ENCODE measurements at places on chromosomes 1 and 21.

GRCh38 chr1:55535724-55536544 is 320.8 kb upstream of the USP24 start:
- DNase-seq: no peak

- no peak for DNase-seq
Measured at GRCh38 chr1:219650880-219651279, 38.0 kb upstream of the ZC3H11B start.

- no peak for DNase-seq
Measured at GRCh38 chr1:194339471-194339870, 1153.1 kb upstream of the B3GALT2 start.

DNA sequence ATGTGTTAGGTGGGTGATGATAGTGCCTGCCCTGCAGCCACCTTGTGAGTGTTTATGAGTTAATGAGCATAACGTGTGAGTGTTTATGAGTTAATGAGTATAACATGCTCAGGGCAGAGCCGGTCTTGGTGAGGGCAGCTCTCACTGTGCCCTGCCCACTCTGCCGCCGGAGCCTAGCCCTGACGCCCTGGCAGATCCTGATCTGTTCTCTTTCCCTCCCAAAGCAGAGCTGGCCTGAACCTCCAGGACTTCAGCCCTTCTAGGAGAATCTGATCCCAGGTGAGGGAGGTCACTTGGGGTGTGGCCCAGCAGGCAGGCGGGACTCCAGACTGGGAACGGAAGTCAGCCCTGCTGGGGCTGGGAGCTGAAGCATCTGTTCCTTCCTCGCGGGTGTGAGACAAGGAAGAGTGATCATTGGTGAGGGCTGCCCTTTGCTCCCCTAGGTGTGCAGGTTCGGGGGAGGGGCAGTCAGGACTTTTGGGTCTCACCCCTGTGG is 5.7 kb downstream of the FBLIM1 start:
- no peak for DNase-seq

GRCh38 chr1:74145086-74145485 is 52.9 kb downstream of the LRRIQ3 start:
- no peak for DNase-seq

DNA sequence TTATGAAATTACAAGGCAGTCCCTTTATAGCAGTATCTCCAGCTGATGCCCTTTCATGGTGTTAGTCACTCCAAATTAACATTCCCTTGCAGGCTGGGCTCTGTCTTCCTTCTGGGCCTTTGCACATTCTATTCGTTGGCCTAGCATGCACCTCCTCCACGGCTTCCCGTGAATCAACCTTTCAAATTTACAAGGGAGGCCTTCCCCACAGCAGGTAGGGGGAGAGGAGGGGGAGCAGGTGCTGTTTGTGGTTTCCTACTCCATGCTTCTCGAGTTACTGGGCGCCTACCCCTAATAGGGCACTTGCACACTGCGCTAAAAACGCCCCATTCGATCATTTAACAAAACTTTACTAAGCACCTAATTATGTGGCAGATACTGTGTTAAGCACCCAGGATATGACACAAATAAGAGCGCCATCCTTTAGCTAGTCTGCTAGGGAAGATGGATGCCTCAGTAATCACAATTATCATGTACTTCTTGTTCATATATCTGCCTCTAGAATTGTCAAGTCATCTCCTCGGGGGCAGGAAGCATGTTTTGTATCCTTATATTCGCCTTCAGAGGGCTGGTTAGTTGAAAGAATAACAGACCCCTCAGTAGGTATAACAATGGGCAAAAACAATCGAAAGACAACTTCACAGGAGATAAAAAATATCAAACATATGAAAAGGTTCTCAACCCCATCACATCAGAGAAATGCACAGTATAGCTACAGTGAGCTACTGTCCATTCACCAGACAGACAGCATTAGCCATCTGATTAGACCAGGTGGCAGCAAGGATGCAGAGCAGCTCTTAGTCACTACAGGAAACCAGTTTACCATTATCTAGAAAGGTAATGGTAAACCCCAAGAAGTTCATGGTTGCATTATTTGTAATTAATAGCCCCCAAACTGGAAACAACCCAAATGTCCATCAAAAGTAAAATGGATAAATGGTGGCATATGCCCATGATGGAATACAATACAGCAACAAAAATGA is 1.7 kb upstream of the ADAR start:
- peak; percentile 28 for DNase-seq

GRCh38 chr1:206094024-206094423 is 23.2 kb downstream of the AVPR1B start:
- no peak for DNase-seq

DNA sequence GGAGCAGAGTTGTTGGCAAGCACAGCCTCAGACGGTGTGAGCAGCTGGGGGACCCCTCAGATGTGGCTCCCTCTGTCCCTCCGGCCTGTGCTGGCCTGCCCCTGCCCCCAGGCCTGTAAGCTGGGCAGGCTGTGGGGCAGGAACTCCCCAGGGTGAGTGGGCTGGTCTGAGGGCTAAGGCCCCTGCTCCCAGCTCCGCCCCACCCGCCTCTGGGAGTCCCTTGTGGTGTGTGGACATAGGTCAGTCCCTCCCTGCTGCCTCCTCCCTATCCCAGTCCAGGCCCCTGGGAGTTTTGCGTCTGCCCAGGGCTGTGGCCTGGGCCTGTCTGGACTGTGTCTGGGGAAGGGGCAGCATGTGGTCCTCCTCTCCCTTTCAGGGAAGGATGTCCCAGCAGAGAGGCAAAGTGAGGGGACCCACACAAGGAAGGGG is 3.6 kb upstream of the VWA1 start:
- DNase-seq: no peak

GRCh38 chr1:64873576-64873975 is 92.8 kb downstream of the JAK1 start:
- no peak for DNase-seq

- DNase-seq: no peak
Measured at GRCh38 chr1:161499099-161500039, 5.9 kb upstream of the FCGR2A start.

GRCh38 chr1:170741678-170742077 is 77.7 kb downstream of the PRRX1 start:
- DNase-seq: no peak

DNA sequence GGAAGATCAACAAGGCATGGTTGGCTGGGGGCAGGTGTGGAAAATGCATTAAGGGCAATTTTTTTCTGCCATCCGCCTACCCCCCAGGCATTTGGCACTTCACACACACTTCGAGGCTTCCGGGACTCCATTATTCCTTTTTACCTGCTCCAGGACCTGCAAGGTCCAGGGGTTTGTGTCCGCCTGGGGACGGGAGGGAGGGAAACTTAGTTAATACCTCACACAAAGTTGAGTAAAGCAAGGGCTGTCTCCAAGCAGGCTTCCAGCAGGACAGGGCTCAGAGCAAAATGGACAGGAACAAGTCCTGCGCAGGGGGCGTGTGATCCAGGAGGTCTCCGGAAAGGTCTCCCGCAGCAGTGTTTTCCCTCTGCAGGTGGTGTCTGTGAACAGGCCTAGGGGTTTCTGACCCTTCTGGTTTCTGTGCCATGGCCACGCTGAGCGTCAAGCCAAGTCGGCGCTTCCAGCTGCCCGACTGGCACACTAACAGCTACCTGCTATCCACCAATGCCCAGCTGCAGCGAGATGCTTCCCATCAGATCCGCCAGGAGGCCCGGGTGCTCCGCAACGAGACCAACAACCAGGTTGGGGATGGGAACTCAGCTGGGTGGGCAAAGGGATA is 712 bp downstream of the TEKT2 start:
- DNase-seq: no peak

- peak; percentile 74 for DNase-seq
Measured at GRCh38 chr1:160083968-160084770, 2.8 kb downstream of the KCNJ9 start.

DNA sequence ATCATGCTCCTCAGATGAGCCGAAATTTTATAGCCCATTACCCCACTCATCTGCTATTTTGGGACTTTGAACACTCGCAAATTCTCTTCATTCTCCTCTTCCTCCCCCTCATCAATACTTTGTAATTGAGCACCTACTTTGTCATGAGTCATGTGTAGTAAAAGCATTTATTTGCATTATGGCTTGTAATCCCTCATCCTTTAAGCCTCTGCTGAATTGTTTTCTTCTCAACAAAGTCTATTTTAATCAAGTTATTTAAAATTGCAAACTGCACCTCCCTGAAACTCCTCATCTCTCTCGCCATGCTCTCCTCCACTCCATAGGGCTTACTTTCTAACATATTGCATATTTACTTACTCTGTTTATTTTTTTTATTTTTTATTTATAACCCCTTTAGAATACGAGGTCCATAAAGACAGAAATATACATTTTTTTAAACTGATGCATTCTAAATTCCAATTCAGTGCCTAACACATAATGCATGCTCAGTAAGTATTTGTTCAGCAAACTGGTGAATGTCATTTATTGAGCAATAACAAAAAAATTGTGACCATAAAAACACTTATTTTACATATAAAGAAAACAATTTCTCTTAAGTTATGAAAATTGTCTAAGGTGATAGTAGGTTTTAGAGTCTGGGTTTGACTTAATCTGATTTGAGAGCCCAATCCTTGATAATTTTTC is 161.7 kb downstream of the FASLG start:
- no peak for DNase-seq

DNA sequence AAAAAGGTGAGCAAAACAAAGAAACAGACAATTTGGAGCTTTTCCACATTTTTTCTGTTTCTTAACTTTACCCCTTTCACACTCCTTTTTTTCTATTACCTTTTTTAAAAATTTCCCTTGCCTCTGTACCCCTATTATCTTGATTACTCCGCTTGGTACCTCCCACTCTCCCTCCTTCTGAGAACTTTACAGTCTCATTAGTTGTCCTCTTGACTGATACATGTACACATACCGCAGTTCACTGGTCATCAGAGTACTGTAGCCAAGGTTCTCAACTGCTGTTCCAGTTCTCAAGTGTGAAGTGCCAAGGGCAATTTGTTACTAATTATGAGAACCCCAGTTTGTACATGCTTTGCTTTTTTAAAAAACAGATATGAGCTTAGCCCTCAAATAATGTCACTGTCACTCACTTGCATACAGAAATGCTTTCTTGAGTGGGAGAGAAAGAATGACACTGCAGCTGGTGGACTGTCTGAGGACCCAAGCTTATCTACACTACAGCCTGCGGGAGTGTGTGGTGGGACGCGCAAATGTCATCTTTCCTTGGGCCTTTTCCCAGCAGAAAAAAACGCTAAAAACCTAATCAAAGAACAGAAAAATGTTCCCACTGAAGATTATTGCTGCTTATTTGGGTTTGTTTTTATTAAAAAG is 160.8 kb downstream of the DISP1 start:
- no peak for DNase-seq

DNA sequence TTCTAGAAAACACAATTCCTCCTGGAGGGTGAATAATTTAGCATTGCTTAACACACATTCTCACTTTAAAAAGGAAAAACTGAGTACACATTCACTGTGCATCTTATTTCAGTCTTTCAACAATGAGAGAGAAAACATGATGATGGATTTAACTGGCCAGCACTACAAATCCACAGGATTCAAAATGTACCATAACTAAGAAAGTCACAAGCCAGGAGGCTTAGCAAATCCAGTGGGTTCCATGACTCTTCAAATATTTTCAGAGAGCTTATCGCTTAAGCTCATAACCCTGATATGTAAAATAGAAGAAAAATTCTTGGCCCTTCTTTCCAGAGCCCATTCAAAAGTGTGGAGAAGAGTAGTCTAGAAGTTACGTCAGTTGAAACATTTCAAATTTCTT is 820.3 kb downstream of the LTN1 start:
- no peak for DNase-seq

GRCh38 chr1:238964631-238965030 is 421.7 kb upstream of the CHRM3 start:
- no peak for DNase-seq

DNA sequence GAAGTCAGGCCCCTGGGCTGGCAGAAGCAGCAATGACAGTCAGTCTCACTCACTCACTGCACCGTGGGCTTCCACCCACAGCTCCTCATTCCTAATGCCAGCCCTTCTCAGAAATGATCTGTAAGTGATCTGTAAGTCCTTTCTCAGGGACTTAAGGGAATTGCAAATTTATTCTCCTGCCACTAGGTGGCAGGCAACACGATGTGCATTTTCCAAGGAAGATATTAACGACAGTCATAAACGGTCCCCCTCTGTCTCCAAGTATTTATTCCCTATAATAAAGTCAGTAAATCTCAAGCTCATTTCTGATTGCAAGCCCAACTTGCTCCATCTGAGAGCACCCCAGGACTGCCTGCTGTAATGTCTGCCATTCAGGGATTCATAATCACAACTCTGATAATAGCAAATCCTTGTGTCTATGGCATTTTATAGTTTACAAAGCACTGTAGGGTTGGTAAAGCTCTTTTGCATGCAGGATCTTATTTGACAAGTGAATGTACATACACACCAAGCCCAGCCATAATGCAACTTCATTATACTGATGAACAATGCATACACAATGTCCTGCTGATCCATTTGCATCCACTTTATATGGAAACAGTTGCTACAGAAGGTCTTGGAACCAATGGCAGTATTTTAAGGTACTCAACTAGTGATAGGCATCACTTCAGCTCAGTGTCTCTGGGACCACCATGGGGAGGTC is 380.5 kb upstream of the CAMK1G start:
- DNase-seq: no peak

DNA sequence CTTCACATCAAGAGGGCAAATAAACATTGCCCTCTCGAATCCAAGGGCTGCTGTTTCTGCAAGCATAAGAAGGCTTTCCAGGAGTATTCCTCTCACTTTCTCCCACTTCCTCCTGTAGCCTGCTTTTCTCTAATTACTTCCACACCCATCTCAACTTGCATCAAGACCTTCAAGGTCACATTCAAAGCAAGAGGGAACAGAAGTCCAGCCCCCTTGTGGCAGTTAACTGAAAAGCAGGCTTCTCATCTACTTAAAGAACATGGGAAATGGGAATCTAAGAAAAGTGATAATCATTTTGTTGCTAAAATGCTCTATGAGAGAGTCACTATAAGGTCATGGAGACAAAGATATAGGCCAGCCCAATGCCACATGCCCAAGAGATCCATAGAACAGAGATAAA is 874.4 kb downstream of the KCNT2 start:
- DNase-seq: no peak

- peak; percentile 62 for DNase-seq
Measured at GRCh38 chr1:22131875-22132486, 10.9 kb downstream of the WNT4 start.

DNA sequence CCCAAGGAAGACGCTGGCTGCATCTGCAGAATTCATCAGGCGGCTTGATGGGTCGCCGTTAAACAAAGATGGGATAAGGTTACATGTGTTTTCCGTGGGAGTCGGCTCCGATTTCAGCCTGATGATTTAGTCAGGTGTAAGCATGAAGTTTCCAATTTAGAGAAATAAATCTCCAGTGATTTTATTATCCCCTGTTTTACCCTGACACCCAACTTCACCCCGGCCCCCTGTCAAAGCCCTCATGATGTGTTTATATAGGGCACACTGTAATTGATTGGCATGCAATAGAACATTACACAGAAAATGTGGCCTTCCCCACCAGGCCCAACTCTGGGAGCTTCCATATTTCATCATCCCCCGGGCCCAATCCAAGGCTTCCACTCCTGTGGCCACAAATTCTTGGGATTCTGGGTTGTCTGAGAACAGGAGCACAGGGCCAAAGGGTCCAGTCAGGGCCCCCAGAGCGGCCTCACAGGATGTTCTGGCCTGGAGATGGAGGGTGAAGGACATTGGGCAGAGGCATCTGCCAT is 72.5 kb downstream of the FOXD2 start:
- DNase-seq: no peak

All from stimulated activated naive CD8-positive, alpha-beta T cell treated with anti-CD3 and anti-CD28 coated beads, Interleukin-15, amount 100 ng/mL, for 72 hours (primary cell).